ENCODE measurements at places on chromosomes 6 and 20.

GRCh38 chr6:71043902-71044301, 87.0 kb upstream of the B3GAT2 start:
- DNase-seq, result no peak

DNA sequence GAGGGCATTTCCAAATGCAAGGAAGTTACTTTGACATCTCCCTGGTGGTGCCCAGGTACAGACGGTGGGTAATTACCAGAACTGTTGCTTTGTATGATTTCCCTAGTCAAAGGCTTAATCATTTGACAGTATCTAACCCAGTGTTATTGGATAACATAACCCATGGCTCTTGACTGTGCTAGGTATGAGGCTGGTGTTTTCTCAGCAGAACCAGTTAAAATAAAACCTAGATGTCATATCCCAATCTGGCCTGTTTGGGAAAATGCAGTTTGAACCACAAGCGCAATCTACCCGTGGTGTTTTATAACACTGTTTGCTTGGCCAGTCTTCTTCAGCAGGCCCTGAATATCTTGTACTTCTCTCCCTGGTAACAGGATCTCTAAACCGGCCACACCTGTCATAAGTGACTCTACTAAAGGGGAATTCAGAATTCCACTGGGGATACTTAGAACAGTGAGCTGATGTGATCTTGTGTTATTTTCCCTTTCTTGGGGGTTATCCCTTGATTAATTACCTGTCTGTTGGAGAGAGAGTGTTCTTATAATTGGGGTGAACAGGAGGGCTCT, 32.8 kb downstream of the PPP1R14C start:
- no peak for DNase-seq

DNA sequence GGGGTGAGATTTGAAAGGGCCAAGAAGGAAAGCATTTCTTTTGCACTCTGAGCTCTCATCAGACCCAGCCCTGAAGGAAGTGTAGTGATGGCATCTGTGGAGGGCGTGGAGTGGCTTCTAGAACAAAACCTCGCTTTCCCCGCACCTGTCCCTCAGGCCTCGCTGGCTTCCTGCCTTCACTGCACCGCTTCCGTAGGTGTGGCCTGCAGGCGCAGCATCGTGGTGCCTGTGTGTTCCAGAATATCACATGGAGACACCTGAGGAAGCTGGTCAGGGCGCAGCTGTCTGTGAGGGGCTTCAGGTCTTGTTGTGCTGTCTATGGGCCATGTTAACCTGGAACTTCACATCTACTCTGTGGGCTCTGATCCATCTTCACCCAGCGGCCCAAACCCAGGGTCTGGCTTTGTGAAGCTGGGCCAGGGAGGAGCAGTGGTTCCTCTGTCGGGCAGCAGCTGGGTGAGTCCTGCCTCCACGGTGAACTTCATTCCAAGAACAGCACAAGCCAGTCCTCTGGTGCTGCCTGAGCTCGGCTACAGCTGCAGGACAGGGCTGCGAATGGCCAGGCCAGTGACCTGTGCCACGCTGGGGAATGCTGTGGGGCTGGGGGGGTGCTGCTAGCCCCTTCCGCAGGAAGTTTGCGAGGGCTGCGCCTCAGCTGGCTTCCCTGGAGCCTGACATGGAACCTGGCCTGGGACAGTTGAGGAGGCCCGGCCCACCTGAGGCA, 40.9 kb downstream of the DSTN start:
- no peak for DNase-seq

DNA sequence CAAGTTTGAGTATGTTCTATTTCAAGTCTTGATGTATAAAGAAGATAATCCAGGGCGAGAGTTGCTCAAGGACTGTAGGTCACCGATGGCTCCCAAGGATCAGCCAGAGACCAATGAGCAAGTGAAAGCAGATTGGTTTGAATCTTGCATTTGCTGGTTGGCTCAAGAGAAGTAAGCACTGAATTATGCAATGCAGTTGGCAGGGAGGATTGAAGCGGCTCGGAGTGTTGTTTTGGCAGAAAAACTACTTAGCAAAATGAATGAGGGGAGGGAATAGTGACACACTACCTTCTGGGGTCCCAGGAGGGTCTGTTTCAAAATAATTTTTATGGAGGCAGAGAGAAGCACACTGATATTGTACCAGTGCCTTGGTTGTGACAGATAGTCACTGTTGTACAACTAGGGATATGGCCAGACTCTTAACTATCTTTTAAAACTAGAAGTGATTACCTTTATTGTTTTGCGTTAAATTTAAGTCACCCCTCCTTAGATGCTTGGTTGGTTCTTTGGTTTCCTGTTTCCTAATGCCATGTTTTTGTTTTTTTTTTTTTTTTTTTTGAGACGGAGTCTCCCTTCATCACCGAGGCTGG, 15.7 kb downstream of the SASH1 start:
- no peak for DNase-seq

GRCh38 chr6:55868176-55868575, 7.2 kb downstream of the BMP5 start:
- no peak for DNase-seq

DNA sequence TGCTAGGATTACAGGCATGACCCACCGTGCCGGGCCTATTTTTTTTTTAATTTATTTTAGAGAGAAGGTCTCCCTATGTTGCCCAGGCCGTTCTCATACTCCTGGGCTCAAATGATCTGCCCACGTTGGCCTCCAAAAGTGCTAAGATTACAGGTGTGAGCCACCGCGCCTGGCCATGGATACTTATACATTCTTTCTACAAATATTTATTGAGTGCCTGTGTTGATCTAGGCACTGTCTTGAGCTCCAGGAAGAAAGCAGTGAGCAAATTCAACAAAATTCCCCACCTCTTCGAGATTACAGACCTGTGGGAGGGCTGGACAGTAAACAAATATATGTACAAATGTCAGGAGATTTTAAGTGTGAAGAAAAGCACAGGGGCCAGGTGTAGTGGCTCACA, 37.9 kb downstream of the MGME1 start:
- DNase-seq, result no peak

- DNase-seq, result no peak
Observed at GRCh38 chr6:14728396-14729024, 517.4 kb upstream of the JARID2 start.

GRCh38 chr6:124961777-124962638, at the start of gene RNF217:
TSS of gene RNF217 (plus strand) at chr6:124962437. CDS start at chr6:124962545, 108 bp downstream.
- DNase-seq, result peak; percentile 15

- no peak for DNase-seq
Observed at GRCh38 chr6:75278474-75279077, 6.0 kb downstream of the TMEM30A start.

GRCh38 chr6:156600678-156601077, 176.5 kb upstream of the ARID1B start:
- no peak for DNase-seq

DNA sequence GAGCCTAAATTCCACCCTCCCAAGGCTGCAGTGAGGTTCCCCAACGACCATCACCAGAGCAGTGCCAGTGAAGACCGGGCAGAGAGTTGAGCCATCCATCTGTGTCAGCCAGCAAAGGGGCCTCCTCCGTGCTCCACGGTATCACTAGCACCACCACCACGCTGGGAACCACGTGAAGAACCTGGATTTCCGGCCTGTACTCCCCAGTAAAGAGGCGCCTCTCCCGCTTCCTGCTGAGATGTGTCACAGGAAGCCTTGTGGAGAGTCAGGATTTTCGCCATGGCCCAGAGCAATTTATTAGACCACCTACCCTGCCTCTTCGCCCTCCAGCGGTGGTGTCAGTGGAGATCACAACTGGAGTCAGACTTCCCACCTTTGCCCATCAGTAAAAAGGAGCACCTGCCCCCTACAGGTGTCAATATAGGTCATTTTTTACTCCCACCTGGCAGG, 28.8 kb downstream of the CPXM1 start:
- DNase-seq, result no peak

GRCh38 chr20:63226042-63226943, 9.4 kb upstream of the BIRC7 start:
- DNase-seq, result no peak

DNA sequence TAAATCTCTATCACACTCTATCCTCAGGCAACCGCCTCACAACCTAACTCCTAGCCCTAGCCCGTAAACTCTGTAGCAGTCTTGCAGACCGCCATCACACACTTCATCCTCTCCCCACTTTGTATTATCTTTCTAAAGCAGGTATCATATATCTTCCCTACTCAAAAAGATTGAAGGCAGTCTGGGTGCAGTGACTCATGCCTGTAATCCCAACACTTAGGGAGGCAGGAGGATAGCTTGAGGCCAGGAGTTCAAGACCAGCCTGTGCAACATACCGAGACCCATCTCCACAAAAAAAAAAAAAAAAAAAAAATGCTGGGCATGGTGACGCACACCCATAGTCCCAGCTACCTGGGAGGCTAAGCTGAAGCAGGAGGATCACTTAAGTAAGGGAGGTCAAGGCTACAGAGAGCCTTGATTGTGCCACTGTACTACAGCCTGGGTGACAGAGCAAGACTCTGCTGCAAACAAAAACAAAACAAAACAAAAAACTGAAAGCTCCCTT, 22.9 kb downstream of the RANBP9 start:
- no peak for DNase-seq

DNA sequence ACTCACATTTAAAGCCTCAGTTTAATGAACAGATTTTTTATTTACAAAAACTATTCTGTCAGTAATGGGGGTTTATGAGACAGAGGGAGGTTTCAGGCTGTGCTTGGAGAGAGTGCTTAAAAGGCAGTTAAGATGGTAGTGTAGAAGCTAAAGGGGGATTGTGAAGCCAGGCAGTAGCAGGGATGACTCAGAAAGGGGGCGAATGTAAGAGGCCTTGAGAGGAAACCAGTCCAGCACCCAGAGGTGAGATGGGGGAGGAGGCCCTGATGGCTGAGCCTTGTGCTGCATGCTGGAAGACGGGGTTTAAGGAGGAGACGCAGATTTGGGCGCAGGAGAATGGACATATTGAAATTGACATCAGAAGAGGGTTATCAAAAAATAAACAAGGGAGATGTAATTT, 6.6 kb upstream of the SERPINB9 start:
- no peak for DNase-seq

DNA sequence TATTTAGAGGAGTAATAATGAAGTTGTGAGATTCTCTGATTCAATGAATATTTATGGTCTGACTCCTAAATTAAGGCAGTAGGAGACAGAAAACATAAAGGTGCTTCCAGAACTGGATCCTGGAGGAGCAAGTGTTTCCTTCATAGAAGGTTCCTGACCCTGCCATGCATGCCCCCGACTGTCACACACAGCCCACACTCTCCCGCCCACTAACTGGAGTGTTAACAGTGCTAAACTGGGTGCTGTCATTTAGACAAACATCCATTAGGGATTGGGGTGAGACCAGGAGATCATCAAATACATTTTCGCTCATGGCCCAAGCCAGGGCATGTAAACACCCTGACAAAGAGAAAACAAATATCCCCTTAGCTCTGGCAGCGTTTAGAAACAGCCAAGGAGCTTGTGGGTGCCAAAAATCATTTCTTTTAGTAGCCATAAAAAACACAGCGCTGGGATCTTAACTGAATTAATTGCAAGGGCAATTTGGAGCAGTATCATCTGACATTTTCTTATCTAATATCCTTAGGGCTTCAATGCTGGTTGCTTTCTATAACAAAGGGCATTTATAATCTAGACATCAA, 46.8 kb downstream of the INSM1 start:
- no peak for DNase-seq

DNA sequence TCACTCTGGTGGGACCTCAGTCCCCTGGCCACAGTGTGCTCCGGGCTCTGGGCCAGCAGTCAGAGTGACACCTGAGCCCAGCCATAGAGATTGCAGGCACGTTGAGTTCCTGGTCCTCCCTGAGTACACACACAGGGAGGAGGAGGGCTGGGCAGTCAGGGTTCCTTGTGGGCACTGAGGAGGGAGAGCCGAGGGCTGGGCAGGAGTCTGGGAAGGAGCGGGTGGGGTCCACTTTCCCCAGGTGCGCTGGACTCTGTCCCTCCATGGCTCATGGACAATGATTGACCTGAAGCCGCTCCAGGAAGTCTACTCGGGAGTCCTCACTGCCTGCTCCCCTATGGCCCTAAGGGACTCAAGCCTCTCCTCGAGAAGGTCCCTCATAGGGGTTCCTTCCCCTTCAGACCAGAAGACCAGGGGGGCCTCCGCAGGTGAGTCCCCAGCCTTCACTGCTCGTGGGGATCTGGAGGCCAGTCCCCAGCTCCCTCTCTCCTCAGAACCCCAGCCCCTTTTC, 1.1 kb downstream of the SLC44A4 start:
- DNase-seq, result no peak

- no peak for DNase-seq
Observed at GRCh38 chr20:10655720-10656669, 17.8 kb downstream of the JAG1 start.

All from NCI-H2227 treated with DMSO at 0.1 percent for 48 hours (cell line).